ENCODE measurements at places on chromosomes 16 and 17. TPM values are rescaled to one million over a fixed set of nuclear protein-coding genes. Genes with fewer than 3 reads are reported as not detected.

Gene PRCD
- total RNA-seq, result not detected

DNA sequence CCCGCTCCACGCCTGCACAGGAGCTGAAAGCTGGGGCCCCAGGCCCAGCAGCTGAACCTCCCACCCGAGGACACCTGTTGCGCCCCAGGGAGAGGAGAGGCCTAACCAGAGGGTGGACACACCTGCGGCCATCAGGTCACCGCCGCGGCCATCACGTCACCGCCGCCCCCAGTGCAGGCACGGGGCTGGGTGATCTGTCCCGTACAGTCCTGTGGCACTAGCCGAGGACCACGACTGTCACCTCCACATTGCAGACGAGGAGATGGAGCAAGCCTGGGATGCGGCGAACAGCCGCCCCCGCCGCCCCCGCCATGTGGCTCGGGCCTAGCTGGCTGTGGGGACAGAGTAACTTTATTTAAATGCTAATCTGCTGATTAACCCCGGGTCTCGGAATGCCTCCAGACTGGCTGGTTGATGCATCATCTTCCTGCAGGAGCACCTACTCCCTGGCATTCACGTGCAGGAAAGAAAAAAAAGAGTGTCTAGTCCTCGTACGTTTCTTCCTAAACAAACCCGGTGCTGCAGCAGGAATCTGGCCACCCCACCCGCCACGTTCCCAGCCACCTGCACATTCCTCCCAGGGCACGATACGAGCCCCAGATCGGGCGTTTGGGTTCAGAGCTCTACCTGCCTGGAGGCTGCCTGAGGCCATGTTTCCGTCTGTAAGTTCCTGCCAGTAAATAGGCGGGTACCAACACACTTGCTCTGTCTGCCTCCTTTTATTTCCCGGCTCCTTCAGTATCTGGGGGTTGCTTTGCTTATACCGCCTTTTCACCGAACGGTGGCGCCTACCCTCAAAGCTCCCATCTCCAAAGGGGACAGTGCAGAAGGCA, 29.9 kb downstream of the PIEZO1 start:
- no peaks in the 10 kb centered on the region for H3K36me3 ChIP-seq
- H3K27me3 ChIP-seq, result no peaks in the 10 kb centered on the region
- H3K4me1 ChIP-seq, result no peaks in the 10 kb centered on the region
- no peak overlapping the region for H3K27ac ChIP-seq
- DNase-seq, result no peak
- H3K4me3 ChIP-seq, result no peak overlapping the region

GRCh38 chr17:35214192-35214591, 20.0 kb upstream of the SLC35G3 start:
- H3K27ac ChIP-seq, result no peak overlapping the region
- no peaks in the 10 kb centered on the region for H3K27me3 ChIP-seq
- H3K4me1 ChIP-seq, result no peaks in the 10 kb centered on the region

DNA sequence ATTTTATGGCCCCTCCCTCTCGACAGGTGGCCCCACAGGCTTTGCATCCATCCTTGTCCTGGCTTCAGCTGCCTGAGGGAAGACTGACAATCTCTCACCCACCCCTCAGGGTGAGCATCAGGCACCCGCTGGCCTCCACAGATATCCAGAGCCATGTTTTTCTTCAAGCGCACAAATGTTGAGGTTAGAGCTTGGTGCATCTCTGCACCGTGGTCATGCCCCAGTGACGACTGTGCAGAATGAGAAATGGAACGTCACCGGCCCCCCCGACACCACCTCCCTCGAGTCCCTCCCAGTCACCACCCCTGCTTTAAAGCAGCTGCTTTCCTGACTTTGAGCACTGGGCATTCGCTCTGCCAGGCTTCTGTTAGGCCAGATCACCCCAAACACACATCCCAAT, 19.8 kb upstream of the TIMP2 start:
- DNase-seq, result no peak
- H3K36me3 ChIP-seq, result no peaks in the 10 kb centered on the region
- no peak overlapping the region for H3K27ac ChIP-seq
- H3K4me1 ChIP-seq, result no peaks in the 10 kb centered on the region
- H3K27me3 ChIP-seq, result no peaks in the 10 kb centered on the region
